Left kidney (tissue), 8 donors: ENCODE measurements at places on chromosomes 5 and 9. TPM values are rescaled to one million over a fixed set of nuclear protein-coding genes. Genes with fewer than 3 reads are reported as not detected.
A peak's percentile ranks its signal among the peaks of the same experiment; 100 is the strongest.

DNA sequence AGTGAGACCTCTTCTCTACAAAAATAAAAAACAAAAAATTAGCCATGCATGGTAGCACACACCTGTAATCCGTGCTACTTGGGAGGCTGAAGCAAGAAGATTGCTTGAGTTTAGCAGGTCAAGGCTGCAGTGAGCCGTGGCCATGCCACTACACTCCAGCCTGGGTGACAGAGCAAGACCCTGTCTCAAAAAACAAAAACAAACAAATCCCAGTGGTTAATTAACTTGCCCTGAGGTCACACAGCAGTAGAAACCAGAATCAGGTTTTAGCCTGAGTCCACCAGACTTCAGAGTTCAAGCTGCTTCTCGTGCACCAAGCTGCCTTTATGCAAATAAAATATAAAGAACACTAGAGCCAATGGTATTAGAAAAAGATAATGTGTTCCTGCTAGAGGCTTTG lies 169.7 kb downstream of the GOLPH3 start:
- no peak for DNase-seq

- DNase-seq: no peak
Observed at GRCh38 chr9:123167474-123167873, 100.9 kb downstream of the STRBP start.

DNA sequence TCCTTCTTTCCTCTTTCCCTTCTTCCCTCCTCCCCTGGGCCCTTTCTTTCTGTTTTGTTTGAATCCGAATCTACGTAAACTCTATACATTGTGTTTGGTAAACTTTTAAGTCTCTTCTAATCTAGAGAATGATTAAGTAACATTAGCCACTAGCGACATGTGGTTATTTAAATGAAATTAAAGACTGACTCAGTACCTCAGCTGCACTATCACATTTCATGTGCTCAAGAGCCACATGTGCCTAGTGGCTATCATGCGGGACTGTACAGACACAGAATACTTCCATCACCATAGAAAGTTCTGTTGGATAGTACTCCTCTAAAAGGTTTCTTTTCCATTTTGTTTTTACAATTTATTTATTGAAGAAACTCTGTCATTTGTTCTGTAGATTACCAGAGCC lies 29.0 kb downstream of the DCTN4 start:
- no peak for DNase-seq

DNA sequence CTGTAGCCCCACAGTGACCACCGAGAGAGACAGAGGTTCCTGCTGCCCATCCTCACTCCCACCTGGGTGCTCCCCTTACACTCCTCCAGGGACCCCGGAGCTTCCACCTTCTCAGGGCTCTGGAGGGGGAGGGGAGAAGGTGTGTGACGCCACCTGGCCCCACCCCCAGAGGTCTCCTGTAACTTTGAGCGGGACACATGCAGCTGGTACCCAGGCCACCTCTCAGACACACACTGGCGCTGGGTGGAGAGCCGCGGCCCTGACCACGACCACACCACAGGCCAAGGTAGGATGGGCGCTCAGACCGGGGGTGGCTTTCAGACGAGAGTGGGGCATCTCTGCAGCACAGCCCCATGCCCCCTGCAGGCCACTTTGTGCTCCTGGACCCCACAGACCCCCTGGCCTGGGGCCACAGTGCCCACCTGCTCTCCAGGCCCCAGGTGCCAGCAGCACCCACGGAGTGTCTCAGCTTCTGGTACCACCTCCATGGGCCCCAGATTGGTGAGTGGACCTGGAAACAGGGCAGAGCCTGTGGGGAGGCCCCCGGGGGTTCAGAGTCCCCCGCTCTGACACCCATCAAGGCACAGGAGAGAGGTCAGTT lies 4.5 kb downstream of the MAMDC4 start:
- no peak for DNase-seq

- DNase-seq: no peak
Observed at GRCh38 chr9:35705836-35706430, 16.2 kb upstream of the TPM2 start.

DNA sequence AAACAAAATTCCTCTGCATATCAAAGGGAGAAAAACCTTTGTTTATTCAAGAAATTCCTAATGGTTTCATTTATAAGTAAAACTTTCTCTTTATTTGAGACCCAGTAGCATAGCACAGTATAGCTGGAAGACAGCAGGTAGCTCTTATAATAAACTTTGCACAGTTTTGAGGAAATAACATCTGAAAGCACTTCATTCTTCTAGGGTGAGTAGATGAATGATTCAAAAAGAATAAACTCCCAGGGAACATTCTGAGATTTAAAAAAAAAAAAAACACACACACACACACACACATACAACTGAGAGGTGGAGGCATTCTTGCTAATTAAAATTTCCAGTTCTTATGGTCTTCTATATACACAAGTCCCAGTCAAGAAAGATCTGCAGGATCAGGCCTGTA lies 197.3 kb downstream of the BNC2 start:
- no peak for DNase-seq

DNA sequence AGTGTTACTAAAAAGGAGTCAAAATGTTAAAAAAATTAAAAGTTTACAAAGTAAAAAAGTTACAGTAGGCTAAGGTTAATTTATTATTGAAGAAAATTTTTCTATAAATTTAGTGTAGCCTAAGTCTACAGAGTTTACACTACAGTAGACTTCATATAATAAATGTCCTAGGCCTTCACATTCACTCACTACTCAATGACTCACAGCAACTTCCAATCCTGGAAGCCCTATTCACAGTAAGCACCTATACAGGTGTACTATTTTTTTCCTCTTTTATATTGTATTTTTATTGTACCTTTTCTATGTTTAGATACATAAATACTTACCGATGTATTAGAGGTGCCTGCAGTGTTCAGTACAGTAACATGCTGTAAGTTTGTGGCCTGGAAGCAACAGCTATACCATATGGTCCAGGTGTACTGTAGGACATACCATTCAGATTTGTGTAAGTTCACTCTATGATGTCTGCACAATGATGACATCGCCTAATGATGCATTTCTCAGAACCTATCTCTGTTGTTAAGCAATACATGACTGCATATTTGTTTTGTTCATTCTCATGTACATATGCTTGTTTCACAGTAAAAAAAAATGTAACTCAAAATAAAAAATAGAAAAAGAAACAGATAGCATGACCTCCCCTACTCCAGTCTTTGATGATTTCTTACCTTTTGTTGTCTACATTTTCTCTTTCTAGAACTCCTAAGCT lies 64.7 kb downstream of the NR3C1 start:
- no peak for DNase-seq

DNA sequence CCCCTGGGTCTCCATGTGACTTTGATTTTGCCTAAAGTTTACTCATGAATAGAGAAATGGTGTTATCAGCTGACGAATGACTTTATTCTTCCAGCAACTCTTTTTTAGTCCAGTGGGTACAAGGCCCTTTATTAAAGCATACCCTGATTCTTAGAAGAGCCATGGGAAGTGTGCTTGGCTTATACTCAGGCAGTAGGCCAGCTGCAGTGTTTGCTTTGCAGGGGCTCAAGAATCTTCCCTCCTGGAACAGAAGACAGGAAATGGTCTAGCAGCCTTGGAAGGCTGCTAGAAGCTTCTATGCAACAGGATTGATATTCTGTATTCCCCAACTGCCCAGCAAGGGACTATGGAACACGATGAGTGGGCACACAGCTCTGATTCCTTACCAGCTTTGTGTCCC lies 73.4 kb upstream of the PLPP6 start:
- DNase-seq: no peak

GRCh38 chr9:114743446-114743845 lies 61.5 kb upstream of the TEX48 start:
- DNase-seq: no peak

DNA sequence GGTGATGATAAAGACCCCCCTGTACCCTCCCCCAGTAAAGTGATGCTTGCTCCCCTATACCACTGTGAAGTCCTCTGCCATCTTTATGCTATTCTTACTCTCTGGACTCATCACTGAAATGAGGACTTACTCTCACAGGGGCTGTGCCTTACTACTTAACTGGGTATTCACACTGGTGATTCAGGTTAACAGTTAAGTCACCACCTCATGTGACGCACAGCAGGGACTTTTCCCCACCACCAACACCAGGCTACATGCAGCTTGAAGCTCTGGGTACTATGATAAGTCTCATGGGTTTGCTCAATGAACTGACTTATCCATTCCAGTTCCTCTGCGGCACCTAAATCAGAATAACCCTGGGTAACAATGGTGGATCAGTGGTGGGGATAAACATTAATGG lies 163.7 kb downstream of the ELAVL2 start:
- no peak for DNase-seq

DNA sequence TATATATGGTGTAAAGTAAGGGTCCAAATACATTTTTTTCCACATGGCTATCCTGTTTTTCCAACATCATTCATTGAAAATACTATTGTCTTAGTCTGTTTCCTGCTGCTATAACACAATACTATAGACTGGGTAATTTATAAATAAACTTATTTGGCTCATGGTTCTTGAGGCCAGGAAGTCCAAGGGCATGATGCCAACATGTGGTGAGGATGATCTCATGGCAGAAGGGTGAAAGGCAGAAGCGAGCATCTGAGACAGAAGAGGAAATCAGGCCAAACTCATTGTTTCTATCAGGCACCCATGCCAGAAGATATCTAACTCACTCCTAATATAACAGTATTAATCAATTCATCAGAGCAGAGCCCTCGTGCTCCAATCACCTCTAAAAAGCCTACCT lies 42.6 kb downstream of the ANKRD55 start:
- DNase-seq: no peak

GRCh38 chr9:21903380-21903965 lies 90.7 kb downstream of the CDKN2A start:
- DNase-seq: no peak

- DNase-seq: no peak
Observed at GRCh38 chr9:134699343-134699740, 57.7 kb downstream of the COL5A1 start.

DNA sequence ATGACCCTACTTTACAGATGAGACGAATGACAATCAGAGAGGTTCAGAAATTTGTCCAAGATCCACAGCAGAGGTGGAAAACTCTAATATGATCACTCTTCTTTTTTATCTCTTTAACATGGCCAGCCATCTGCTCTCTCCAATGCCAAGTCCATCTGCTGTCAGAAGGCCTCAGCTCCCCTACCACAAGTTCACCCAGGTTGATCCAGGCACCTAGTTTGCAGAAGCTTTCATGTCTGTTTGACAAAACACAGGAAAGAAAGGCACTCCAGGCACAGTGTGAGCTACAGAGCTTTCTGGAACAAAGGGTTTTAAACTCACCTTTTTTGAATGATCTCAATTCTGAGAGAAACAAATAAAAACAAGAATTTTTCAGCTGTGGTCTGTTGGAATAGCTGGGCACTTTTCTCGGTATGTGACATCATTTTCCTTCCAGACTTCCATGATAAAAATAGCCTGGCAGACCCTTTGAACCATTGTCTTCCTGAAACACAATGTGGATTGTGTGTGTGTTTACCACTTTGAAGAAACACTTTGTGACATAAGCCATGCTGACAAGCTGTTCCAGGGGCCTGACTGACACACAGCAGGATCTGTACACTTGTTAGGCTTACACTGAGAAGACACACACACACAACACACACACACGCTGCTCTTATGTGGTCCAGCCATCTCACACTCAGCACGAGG lies 214.3 kb downstream of the AGTPBP1 start:
- peak; percentile 14 for DNase-seq

GRCh38 chr9:29160763-29161353 lies 1587.6 kb upstream of the C9orf72 start:
- no peak for DNase-seq

DNA sequence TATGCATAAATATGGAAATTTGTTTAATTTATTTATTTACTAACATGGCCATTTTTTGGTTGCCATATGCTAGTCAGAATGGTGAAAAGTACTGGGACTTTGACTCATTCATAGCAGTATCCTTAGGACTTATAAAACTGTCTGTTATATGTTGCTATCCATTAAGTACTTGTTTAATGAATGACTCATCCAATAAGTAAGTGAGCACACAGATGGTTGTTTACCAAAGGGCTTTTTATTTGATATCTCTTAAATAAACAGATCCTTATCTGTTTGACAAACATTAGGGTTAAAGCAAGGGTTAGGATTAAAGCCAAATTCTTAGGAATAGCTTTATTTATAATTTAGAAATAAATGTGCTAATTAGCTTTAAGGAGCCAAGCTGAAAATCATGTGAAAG lies 183.4 kb downstream of the FBXO4 start:
- no peak for DNase-seq

- DNase-seq: no peak
Observed at GRCh38 chr9:105700668-105701067, 6.3 kb downstream of the TMEM38B start.

DNA sequence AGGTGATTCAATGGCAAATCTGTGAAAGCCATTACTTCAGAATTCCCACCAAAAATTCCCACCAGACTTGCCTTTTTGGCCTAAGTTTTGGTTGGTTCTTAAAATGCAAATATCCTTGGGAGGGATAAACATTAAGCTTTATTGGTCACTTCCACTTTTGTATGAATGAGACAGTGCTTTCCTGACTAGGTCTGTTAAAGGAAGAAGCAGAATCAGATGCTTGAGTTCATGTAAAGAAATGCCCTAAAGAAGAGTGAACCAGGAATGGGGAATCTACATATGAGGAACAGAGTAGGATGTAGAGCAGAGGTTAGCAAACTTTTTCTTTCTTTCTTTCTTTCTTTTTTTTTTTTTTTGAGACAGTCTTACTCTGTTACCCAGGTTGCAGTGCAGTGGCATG lies 129.3 kb downstream of the GCNT1 start:
- no peak for DNase-seq

- no peak for DNase-seq
Observed at GRCh38 chr5:165035520-165035919, 1530.1 kb downstream of the MAT2B start.

- no peak for DNase-seq
Observed at GRCh38 chr9:137492464-137493363, 33.6 kb upstream of the NSMF start.

DNA sequence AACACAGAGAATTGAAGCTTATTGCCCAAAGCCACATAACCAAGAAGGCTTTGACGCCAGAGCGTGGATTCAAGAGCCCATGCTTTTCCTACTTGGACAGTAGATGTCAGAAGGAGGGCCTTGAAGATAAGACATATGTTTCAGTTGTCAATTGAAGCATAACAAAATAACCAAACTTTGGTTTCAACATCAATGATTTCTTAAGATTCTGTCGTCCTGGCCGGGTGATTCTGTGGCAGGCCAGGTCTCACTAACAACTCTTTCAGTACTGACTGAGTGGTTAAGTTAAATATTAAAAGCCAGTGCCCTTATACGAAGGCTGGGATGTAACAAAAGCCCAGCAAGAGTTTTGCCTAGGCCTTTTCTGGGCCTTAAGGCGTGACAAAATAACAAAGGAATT lies 94.0 kb downstream of the RCL1 start:
- peak; percentile 40 for DNase-seq

- DNase-seq: no peak
Observed at GRCh38 chr5:62214701-62215100, 91.3 kb upstream of the KIF2A start.

- no peak for DNase-seq
Observed at GRCh38 chr9:123383512-123384170, 27.6 kb downstream of the CRB2 start.

- DNase-seq: no peak
Observed at GRCh38 chr5:43638546-43638945, 35.6 kb downstream of the NNT start.

The PAIP2 gene
- polyA plus RNA-seq: 176 TPM

The FOXD4 gene
- 0.62 TPM for polyA plus RNA-seq

The ANKRD18A gene
- polyA plus RNA-seq: 5.3 TPM

The IL31RA gene
- 0.12 TPM for polyA plus RNA-seq

The MARCHF3 gene
- 8.0 TPM for polyA plus RNA-seq

The SLC22A4 gene
- polyA plus RNA-seq: 7.6 TPM

The ADGRD2 gene
- 0.10 TPM for polyA plus RNA-seq

The WHRN gene
- polyA plus RNA-seq: 12.4 TPM

The SHC3 gene
- polyA plus RNA-seq: 2.7 TPM

The OCLN gene
- polyA plus RNA-seq: 49.7 TPM

The RFESD gene
- 5.0 TPM for polyA plus RNA-seq
